ENCODE measurements at places on chromosomes 5 and 9.

- no peak for DNase-seq
These were observed 2054.0 kb upstream of the NUDT12 start for GRCh38 chr5:105616599-105616998.

DNA sequence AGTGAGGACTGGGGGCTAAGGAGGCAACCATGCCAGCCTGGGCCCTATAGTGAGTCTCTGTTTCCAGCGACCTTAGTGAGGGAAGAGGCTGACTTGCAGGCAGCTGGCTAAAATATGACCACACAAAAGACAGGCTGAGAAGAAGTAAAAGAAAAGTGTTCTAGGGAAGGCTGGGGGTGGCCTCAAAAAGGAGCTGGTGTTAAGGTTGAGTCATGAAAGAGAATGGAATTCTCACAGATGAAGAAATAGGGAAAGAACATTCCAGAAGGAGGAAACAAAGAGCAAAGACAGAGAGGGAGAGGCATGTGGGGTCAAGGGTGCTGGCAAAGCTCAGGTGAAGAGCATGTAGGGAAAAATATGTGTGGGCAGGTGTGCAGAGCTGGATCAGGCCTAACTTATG, 302.7 kb upstream of the RFX3 start:
- DNase-seq, result no peak

GRCh38 chr9:14061936-14062585, 251.9 kb downstream of the NFIB start:
- DNase-seq, result no peak

GRCh38 chr9:34233672-34234071, 54.8 kb downstream of the UBAP1 start:
- DNase-seq, result no peak

- peak; percentile 46 for DNase-seq
These were observed 3.7 kb downstream of the TLN1 start for GRCh38 chr9:35728041-35728971.

DNA sequence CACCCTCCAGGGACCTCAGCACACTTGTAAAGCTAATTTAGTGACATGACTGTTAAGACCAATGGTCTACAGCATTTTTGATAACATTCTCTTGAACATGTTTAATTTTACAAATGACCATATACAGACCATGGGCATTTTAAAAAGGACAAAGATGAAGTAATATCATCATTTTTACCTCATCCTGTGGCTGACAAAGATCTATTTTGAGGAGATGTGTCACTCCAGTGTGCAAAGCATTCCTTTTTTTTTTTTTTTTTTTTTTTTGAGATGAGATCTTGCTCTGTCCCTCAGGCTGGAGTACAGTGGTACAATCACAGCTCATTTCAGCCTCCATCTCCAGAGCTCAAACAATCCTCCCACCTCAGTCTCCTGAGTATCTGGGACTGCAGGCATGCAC, 118.2 kb upstream of the TBC1D2 start:
- DNase-seq, result no peak

DNA sequence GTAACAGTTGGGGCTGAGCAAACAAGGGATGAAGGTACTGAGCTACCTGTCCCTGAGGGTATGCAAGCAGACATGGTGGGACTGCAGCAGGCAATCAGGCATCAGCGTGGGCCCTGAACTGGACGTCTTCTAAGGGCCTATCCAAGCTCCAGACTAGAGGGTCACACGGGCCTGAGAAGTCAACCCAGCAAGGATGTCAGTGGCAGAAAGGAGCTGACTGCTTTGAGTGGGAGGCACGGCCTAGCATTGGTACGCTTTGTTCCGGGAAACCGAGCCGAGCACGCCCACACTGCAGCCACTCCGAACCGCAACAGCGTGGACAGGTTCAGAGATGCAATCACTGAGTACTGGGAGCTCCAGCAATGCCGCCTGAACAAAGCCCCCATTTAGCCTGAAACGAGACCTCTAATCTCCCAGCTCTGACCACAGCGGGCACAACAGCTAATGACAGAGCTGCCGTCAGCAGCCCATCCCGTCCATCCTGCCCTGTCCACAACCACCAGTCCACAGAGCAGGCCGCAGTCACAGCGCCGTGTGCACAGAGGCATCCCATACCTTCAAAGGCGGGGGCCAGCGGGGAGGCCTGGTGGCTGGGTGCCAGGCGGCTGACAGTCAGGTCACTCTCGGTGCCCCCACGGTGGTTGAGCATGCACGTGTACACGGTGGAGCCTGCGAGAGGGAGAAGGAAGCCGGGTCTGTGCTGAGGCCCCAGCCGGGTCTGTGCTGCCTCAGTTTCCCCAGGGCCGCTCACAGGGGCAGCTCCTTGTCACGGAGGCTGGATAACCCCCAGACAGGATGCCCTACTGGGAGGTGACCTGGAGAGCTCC, 44.2 kb downstream of the SARDH start:
- no peak for DNase-seq

DNA sequence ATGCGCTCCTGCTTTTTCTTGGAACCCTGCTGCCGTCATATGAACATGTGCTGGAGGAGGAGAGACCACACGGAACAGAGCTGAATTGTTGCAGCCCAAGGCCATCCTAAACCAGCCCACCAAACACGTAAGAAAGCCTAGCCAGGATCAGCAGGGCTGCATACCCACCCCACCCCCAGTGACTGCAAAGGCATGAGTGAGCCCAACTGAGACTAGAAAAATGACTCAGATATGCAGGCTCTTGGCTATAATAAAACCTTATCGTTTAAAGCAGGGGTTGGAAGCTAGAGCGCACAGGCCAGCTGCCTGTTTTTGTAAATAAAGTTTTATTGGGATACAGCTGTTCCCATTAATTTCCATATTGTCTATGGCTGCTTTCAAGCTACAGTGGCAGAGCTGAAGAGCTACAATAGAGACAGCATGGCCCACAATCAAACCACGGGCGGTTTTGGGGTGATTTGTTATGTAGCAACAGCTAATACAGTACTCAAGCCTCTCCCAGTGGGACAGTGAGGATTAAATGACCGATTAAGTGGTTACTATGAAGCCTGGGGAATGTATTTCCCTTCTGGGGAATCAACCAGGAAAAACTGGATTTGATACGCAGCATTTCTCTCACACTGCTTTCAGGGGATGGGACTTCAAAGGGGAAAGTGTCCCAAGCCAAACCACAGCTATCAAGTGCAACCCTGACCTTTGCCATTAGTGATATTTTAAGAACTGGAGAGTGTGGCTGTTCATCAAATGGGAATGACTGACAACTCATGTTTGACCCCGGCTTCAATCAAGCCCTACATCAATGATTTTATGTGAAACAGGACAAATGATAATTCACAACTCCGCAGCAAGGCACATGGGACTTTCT, 6.3 kb downstream of the SHB start:
- no peak for DNase-seq

DNA sequence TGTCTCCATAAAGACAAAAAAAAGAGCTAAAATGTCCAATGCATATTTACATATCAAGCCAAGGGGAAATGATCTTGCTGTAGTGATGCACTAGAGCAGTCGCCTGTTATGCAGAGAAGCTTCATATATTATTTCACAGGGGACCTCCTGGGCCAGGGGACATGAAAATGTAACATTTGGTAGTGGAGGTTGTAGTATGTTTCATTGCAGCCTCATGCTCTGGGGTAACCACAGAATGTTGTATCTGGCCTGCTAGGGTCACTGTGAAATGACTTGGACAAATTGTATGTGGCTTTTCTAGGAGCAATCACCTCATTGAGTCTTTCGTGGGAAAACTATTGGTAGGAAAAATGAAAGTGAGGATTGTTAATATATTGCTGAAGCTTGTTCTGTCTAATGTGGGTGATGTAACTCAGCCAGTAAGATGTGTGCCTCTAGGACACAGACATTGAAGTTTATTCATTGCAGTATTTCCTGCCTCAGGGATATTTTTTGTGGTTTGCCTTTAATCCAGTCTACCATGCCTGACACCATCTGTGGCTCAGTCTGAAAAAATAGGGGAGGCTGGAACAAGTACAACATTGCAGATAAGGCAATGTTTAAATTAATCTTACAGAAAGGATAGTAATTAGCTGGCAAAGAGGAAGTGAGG, 430.8 kb upstream of the TNC start:
- DNase-seq, result no peak

GRCh38 chr9:28668158-28668557, 1094.9 kb upstream of the C9orf72 start:
- no peak for DNase-seq

DNA sequence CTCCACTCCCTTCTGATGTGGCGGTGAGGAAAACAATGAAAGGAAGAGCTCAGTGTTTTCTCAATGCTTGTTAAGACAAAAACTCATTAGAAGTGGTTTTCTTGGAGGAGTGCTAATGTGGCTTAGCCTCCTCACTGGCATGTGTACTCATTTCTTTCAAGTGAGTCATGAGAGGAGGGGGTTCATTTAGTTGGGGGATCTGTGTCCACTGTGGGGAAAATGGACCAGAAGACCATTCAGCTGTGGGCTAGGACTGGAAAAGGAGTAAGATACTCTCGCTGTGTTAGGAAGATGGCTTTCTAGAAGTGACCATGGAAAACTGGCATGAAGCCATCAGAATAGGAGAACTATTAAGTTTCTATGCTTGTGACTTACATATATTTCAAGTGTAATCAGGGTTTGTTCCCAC, 23.5 kb downstream of the KLF9 start:
- no peak for DNase-seq

GRCh38 chr5:21574961-21575360, 1278.2 kb downstream of the CDH12 start:
- no peak for DNase-seq

DNA sequence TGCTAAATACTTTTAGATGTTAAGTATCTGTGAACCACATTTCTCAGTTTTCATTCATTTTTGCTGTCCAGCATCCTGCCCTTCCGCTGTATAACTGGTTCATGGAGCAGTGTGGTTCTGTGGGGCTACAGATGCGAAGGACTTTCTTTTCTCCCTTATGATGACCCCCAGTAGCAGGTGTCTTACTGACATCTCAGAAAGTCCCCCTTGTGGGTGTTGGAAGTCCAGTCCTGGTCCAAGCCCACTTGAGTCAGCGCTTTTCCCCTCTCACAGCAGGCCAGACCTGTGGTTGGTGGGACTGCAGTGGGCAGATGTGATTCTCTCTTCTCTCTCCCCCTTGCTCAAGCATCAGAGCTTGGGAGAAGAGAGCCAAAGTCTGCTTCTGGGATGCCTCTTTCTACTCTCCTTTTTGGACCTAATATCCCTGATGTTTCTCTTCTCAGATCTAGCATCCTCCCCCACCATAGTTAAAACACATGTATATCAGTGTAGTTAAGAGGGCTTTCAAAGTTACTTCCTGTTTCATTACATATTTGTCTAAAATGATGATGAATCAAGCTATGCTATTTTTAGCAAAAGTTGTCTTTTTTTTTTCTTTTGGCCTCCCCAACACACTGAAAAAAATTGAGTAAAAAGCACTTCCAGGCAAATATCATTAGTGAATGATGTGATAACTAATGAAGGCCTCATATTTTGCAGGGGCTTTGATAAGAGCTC, 119.5 kb upstream of the ZNF618 start:
- DNase-seq, result no peak

GRCh38 chr5:162573758-162574157, 506.2 kb downstream of the GABRG2 start:
- no peak for DNase-seq

- DNase-seq, result no peak
These were observed 96.2 kb upstream of the NMUR2 start for GRCh38 chr5:152501294-152501693.

GRCh38 chr5:145591578-145591977, 243.6 kb downstream of the PRELID2 start:
- no peak for DNase-seq

GRCh38 chr9:13447843-13448422, 168.4 kb upstream of the MPDZ start:
- DNase-seq, result no peak

DNA sequence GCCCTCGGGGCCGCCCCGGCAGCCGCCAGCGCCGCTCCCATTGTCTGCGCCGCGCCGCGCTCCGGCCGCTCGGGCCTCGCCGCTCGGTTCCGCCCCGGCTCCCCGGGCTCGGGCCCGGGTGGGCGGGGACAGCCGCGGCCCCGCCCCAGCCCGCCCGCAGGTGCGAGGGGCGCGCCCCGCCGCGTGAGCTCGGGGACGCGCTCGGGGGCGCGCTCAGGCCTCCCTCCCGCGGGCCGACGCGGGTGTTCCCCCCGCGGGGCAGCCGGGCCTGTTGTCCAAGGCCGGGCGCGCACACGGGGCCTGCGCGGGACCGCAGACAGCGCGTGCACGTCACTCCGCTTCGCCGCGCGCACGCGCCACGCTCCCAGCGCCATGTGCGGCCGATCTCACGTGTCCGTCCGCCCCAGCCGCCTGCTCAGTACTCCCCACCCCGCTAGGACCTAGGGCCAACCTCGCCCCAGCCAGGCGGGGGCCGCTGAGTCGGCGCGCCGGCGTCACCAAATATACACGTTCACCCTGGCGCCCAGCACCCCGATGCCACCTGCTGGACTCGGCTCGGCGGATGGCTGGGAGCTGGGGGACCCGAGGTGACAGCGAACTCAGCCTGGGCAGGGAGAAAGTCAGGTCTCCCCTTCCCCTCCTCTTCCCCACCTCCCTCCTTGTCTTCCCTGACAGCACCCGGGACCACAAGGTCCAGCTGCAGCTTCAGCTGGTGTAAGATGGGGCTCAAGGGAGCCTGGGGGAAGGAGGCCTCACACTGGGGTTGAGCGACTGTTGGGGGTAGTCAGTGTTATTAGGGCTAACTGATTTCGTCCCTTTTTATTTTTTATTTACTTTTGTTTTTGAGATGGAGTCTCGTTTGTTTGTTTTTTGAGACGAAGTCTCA, 14.3 kb downstream of the GBGT1 start:
- peak; percentile 92 for DNase-seq

DNA sequence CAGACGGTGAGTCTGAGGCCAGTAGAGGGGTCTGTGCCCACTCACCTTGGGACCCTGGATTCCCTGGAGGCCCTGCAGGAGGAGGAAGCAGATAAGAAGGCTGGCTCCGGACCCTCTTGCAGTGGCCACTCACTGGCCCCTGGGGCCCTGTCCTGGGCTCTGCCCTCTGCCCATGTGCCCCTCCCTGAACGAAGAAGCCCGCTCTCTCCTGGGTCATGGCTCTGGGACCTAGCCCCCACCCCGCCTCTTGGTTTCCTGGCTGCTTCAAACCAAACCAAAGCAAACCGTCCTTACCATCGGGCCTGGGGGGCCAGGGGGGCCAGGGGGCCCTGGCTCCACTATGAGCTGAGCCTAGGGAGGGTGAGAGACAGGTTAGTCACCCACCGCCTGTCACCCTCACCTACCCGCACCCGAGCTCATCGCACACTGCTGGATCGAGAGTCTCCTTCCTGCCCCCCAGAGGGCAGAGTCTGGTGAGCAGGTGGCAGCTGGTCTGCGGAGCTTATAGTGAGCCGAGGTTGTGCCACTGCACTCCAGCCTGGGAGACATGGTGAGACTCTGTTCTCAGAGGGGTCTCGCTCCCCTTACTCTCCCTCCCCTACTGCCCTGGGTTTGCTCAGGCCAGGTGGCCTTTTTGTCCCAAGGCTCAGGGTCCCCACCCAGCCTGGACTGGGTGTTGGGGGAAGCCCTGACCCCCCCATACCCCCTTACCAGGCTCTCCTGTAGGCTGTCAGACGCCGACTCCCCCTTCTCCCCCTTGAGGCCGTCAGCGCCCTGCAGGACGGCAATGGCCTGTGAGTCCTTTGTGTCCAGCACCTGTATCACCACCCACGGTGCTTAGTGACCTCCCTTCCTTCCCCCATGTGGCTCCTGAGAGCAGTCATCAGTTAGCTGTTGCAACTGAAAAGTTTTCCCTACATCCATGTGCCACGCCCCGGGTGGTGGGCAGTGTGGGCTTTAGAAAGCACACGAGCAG, 15.2 kb upstream of the PHYKPL start:
- DNase-seq, result peak; percentile 40

GRCh38 chr5:131462454-131462853, 172.6 kb downstream of the RAPGEF6 start:
- no peak for DNase-seq

Data from CD4-positive, alpha-beta T cell treated with Interleukin-2 at 100 ng/mL for 4 hours (primary cell).